ENCODE measurements at places on chromosomes 13 and 19.
A peak's percentile ranks its signal among the peaks of the same experiment; 100 is the strongest.

GRCh38 chr19:46784262-46785053 lies 3.9 kb downstream of the SLC1A5 start:
- H3K27ac ChIP-seq, result peak overlapping the region; percentile 50
- peak; percentile 64 for DNase-seq
- peaks cover 18% of the 10 kb centered on the region for H3K4me1 ChIP-seq
- no peaks in the 10 kb centered on the region for H3K27me3 ChIP-seq

- no peaks in the 10 kb centered on the region for H3K4me1 ChIP-seq
- no peak for DNase-seq
- no peak overlapping the region for H3K27ac ChIP-seq
- H3K27me3 ChIP-seq, result no peaks in the 10 kb centered on the region
- H3K4me3 ChIP-seq, result no peak overlapping the region
Measured at GRCh38 chr13:38647312-38647711, 39.6 kb upstream of the FREM2 start.

DNA sequence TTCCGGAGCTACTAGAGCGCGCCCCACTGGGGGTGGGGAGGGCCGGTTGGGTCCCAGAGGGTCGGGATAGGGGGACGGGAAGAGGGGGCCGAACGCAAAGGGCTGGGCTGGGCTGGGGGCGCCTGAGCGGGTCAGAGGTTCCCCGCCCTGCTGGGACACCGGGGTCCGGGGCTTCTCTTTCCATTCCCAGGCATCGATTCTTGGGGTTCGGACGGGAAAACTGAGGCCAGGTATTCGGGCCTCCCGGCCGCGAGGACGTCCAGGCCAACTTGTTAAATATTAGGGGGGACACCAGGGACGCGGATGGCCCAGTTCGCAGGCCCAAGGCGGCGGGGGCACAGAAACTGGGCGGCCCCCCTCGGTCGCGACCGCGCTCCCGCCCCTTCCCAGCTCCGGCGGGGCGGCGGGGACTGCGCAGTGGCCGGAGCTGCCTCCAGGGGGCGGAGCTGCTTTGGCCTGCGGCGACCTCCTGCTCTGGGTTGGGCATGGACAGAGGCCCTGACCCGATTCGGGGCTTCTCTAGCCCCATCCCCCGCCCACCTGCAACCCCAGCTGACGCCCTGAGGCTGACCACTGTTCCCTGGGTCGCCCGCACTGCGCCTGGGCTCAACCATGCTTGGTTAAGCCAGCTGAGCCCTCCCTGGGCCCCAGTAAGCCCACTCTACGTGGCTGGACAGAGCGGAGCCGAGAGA lies 1.2 kb upstream of the KLF16 start:
- H3K4me3 ChIP-seq, result peak overlapping the region; percentile 64
- peak; percentile 90 for DNase-seq
- H3K36me3 ChIP-seq, result no peaks in the 10 kb centered on the region
- peak overlapping the region; percentile 94 for H3K27ac ChIP-seq
- no peaks in the 10 kb centered on the region for H3K27me3 ChIP-seq

DNA sequence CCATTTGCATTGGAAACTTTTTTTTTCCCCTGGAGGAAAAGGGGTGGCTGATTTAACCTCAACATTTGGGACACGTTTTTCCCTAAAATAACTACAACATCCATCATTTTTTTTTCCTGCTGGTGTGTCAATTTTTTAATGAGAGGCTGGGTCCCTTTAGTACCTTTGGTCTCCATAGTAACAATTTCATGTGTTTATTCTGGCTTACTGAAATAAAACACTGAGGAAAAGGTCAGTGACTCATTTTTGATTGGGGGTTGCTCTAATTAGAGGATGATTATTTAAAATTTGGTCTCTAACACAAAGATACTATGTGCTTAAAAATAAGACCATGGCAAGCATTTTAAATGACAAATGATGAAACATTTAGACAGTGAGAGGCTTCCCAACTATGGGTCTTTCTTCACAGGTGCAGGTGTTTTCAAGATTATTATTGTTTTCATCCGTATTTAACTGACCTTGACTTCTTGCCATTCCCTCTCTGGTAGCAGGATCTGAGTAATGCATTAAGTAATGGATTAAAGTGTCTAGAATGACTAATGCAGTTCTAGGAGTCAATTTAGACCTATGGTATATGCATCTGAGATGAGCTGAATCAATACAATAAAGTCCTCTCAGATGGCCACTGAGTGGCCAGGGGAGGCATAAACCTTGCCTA lies 406.4 kb downstream of the KCNRG start:
- DNase-seq, result no peak
- H3K27me3 ChIP-seq, result no peaks in the 10 kb centered on the region
- no peak overlapping the region for H3K4me3 ChIP-seq
- peak overlapping the region; percentile 37 for H3K27ac ChIP-seq

- H3K4me1 ChIP-seq, result peaks cover 24% of the 10 kb centered on the region
- peaks cover 3% of the 10 kb centered on the region for H3K36me3 ChIP-seq
- H3K27me3 ChIP-seq, result no peaks in the 10 kb centered on the region
Measured at GRCh38 chr19:5032101-5032967, 63.4 kb downstream of the KDM4B start.

DNA sequence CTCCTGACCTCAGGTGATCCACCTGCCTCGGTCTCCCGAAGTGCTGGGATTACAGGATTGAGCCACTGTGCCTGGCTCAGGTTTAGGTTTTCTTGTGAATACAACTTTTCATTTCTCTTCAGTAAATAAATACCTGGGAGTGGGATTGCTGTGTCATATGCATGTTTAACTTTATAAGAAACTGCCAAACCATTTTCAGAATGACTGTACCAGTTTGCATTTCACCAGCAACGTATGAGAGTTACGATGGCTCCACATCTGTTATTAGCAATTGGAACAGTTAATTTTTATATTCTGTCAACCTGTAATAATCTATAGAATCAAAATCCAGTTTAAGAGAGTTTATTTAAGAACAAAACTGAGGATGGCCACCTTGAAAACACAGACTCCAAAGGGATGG lies 52.2 kb downstream of the TEX26 start:
- H3K4me3 ChIP-seq, result no peak overlapping the region
- DNase-seq, result no peak
- H3K36me3 ChIP-seq, result no peaks in the 10 kb centered on the region
- H3K4me1 ChIP-seq, result no peaks in the 10 kb centered on the region
- no peak overlapping the region for H3K27ac ChIP-seq
- no peaks in the 10 kb centered on the region for H3K27me3 ChIP-seq

- H3K4me1 ChIP-seq, result no peaks in the 10 kb centered on the region
- no peak overlapping the region for H3K27ac ChIP-seq
- no peaks in the 10 kb centered on the region for H3K27me3 ChIP-seq
- H3K4me3 ChIP-seq, result no peak overlapping the region
Measured at GRCh38 chr19:38769635-38770211, 3.6 kb downstream of the LGALS7 start.

DNA sequence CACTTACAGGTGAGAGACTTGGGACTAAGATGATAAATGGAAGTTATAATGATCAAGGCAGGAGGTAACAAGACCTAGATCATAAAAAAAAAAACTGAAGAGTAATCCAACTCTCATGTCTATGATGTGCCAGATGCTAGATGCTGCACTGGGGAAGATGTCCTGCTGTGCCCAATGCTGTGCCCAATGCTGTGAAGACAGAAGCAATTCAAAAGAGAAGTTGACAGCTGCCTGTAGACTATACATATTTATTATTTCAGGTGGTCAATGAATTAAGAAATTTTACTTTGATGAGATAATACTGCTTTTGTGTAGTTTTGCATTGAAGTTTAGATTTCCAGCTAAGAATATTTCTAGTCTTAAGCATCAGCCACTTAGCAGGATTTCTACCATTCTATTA lies 21.5 kb downstream of the VWA8 start:
- no peak overlapping the region for H3K27ac ChIP-seq
- H3K4me1 ChIP-seq, result no peaks in the 10 kb centered on the region
- no peak for DNase-seq
- peaks cover 5% of the 10 kb centered on the region for H3K36me3 ChIP-seq
- H3K27me3 ChIP-seq, result no peaks in the 10 kb centered on the region
- H3K4me3 ChIP-seq, result no peak overlapping the region

DNA sequence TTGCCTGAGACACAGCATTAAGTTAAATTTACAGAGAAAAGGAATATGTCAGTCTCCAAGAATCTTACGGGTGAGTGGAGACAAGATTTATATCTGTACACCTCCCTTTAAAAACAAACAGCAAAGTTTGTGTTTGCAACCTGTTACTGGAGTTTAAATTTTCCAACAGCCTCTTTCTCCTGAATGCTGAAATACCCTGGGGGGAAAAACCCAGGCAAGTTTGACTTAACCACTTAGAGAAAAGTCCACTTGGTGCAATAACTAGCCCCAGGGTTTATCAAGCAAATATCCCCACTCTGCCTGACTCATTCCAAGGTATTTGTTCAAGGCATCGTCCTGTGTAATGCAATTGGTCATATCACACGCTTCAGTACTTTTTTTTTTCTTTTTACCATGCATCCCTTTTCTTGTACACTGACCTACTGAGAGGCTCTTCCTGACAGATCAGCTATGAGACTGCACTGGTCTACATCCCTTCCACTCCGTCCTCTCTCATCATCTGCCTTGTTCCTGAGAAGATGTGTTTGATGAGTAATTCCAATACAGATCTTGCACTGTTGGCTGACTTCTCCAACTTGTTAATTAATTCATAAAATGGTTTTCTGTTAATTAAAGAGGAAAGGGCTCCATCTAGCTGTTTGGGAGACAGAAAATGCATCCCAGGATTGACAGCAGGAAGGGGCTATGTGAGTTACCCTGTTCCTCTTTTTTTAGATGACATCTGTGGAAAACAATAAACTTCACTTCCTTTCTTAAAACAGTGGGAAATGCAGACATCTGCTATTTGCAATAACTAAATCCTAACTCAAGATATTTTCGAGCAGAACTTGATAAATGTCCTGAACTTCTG lies 212.5 kb upstream of the IRS2 start:
- no peak overlapping the region for H3K4me3 ChIP-seq
- H3K27me3 ChIP-seq, result no peaks in the 10 kb centered on the region
- H3K36me3 ChIP-seq, result no peaks in the 10 kb centered on the region
- no peaks in the 10 kb centered on the region for H3K4me1 ChIP-seq

DNA sequence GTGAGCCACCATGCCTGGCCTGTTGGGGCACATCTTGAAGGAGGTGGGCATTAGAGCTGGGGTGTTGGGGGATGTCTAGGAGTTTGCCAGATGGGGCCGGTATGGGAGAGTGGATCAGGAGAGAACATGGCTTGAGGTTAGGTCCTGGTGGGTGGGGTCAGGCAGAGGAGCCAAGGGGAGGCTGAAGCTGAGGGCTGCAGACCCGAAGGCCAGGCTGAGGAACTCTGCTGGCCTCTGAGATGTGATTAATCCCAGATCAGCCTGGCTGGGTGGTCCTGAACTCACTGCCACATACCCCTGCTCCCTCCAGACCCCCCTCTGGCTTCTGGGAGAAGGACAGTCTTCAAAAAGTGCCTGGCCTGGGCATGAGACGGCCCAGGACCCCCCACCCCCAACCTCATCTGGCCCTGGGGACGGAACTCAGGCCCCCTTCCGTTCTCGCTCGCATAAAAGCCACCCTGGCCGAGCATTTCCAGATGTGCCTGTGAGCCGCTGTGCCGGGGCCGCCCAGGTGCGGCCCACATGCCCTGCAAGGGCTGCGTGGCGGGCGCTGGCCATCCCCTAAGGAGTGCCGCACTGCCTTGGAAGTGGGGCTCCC lies 2.7 kb downstream of the FSTL3 start:
- H3K27ac ChIP-seq, result peak overlapping the region; percentile 96
- peaks cover 8% of the 10 kb centered on the region for H3K4me1 ChIP-seq
- no peaks in the 10 kb centered on the region for H3K27me3 ChIP-seq
- no peak for DNase-seq

GRCh38 chr13:46170687-46171086 lies 11.3 kb downstream of the LCP1 start:
- DNase-seq, result no peak
- no peaks in the 10 kb centered on the region for H3K36me3 ChIP-seq
- no peak overlapping the region for H3K4me3 ChIP-seq
- H3K27ac ChIP-seq, result no peak overlapping the region
- H3K27me3 ChIP-seq, result no peaks in the 10 kb centered on the region
- H3K4me1 ChIP-seq, result peaks cover 5% of the 10 kb centered on the region

DNA sequence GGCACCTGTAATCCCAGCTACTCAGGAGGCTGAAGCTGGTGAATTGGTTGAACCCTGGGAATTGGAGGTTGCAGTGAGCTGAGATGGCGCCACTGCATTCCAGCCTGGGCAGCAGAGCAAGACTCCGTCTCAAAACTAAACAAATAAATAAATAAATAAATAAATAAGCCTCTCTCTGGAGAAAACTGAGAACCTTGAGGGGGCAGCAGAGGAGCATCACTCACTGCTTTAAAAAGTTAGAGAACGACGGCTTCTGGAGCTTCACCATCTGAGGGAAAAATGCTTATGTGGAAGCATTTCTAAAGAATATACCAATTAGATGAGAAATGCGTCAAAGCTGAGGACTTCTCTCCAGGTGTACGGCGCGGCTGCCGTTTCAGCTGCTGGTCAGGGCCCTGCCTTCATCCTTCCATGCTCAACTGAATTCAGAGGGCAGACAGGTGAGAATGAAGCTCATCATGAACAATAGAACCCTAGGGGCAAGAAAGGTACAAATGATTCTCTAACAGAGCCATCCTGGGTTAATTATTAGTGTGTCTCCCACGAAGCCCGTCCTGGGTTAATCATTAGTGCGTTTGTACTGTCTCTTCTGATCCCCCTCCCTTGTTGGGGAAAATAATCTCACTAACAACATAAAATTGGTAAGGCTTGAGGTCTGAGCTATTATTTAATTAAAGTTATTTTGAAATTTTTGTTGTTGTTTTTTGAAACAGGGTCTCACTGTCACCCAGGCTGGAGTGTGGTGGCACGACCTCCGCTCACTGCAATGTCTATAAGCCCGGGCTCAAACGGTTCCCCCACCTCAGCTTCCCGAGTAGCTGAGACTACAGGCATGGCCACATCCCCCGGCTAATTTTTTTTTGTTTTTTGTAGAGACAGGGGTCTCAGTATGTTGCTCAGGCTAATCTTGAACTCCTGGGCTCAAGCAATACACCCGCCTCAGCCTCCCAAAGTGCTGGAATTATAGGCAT lies 80.1 kb downstream of the IPO5 start:
- no peak overlapping the region for H3K27ac ChIP-seq
- DNase-seq, result peak; percentile 39

- no peak for DNase-seq
- H3K27me3 ChIP-seq, result peaks cover 12% of the 10 kb centered on the region
- H3K36me3 ChIP-seq, result no peaks in the 10 kb centered on the region
- peaks cover 8% of the 10 kb centered on the region for H3K4me1 ChIP-seq
- no peak overlapping the region for H3K27ac ChIP-seq
- no peak overlapping the region for H3K4me3 ChIP-seq
Measured at GRCh38 chr13:46389457-46390451, 2.7 kb upstream of the RUBCNL start.

GRCh38 chr19:18653853-18654252 lies 17.0 kb downstream of the KLHL26 start:
- no peaks in the 10 kb centered on the region for H3K36me3 ChIP-seq
- DNase-seq, result no peak
- no peak overlapping the region for H3K4me3 ChIP-seq
- no peak overlapping the region for H3K27ac ChIP-seq
- H3K4me1 ChIP-seq, result peaks cover 11% of the 10 kb centered on the region

GRCh38 chr19:31313291-31314030 lies 35.8 kb downstream of the TSHZ3 start:
- H3K4me3 ChIP-seq, result no peak overlapping the region
- H3K4me1 ChIP-seq, result peaks cover 27% of the 10 kb centered on the region
- no peak for DNase-seq
- H3K27me3 ChIP-seq, result no peaks in the 10 kb centered on the region

- no peaks in the 10 kb centered on the region for H3K27me3 ChIP-seq
- H3K4me1 ChIP-seq, result no peaks in the 10 kb centered on the region
Measured at GRCh38 chr13:39327172-39327479, 275.9 kb downstream of the LHFPL6 start.

Data from SK-N-SH (cell line).